ENCODE measurements at places on chromosomes 7 and 10.

DNA sequence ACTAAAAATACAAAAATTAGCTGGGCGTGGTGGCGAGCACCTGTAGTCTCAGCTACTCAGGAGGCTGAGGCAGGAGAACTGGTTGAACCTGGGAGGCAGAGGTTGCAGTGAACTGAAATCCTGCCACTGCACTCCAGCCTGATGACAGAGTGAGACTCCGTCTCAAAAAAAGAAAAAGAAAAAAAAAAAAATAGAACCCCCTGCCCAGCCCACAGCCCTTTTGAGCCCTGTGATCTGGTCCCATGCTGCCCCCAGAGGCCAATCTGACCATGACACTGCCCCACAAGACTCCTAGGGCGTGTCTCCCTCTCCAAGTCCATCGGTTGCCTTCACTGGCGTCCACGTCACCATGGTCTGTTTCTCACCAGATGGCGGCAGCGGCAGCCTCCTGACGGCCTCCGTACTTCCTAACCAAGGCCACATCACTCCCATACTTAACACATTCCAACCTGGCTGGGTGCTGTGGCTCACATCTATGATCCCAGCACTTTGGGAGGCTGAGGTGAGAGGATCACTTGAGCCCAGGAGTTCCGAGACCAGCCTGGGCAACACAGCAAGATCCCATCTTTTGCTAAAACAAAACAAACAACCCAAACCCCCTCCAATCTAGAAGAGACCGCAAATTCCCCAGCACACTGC lies 18.0 kb downstream of the STX1A start:
- no peak for DNase-seq

DNA sequence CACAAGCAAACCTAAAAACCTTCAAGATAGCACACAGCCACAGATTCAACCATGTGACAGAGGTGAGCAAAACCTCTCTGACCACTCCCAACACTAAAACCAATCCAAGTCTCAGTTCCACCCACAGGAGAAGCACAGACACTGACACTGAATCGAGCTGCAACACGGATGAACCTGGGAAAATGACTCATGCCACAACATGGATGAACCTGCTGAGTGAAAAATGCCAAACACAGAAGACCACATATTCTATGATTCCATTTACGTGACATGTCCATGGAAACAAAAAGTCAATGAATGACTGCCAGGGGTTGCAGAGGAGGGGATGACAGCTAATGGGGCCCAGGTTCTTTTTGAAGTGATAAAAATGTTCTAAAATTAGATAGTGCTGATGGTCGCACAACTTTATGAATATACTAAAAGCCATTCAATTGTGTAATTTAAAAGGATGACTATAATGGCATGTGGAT lies 22.0 kb downstream of the CYTH3 start:
- DNase-seq, result no peak

GRCh38 chr10:132176623-132177500 lies 9.9 kb upstream of the DPYSL4 start:
- no peak for DNase-seq

DNA sequence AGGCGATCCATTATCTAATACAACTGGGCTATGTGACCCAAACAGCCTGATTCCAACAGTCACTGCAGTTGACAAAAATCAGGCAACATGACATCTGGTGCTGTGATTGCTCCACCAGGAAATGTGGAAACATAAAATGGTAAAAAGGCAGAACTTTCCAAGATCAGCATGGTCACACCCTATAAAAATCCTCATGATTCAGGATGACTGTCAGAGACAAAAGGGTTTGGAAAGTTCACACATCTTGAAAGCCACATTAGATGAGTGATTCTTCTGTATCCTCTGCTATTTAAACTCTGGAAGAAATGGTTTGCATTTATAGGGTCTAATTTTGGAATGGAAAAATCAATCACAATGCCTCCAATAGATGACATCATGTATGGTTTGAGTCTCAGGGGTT lies 662.6 kb upstream of the IGFBP3 start:
- no peak for DNase-seq

DNA sequence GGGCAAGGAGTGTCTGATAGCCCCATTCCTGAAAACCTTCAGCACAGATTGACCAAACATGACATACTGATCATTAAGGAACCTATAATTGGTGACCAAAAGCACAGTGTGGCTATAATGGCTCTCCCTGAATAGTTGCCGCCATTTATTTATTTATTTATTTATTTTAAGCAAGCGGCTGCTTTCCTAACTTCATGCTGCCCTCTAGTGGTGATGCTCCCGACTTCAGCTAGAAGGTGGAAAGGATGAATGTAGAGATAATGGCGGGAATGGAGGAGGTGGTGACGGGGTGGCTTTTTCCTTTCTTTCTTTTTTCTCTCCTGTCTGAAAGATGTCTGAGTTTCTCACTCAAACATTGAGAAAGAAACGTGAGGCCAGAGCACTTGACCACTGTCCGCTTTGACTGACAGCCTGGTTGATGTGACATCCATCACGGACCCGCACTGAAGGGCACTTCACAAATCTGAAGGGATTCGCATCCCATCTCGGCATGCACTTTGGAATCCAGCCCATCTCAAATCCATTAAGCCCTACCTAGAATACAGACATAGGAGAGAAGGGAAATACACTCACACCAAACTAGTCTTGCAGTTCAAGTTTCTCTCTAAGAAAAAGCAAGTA lies 1090.1 kb downstream of the KCNMA1 start:
- DNase-seq, result no peak

DNA sequence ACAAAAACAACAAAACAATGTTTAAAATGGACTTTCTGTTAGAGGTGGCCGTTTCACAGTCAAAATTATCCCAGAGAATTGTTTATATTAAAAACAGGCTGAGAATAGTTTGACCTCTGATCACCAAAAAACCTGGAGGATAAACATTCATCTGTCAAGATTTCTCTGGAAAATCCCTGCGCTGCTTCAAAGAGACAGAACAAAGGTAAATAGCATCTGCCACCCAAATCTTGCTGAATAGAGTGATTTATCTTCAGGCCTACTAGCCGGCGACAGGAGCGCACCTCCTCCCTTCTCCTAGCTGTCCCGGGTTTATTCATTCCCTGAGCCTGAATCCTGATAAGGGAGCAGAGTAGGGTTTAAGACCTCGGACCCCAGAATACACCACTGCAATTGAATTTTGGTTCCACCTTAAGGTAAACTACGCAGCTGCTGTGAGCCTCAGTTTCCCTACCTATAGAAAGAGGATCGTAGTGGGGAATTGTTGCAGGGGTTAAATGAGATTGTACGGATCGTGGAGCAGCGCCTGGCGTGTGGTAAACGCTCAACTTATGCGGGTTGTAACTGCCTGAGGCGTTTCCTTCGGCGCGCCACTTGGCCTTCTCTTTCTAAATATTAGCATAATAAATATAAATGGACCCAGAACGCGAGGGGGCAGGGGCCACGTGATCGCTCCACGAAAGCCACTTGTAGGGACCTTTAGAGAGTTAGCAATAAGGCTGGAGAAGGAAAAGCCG lies 498 bp upstream of the ST7 start:
- no peak for DNase-seq

DNA sequence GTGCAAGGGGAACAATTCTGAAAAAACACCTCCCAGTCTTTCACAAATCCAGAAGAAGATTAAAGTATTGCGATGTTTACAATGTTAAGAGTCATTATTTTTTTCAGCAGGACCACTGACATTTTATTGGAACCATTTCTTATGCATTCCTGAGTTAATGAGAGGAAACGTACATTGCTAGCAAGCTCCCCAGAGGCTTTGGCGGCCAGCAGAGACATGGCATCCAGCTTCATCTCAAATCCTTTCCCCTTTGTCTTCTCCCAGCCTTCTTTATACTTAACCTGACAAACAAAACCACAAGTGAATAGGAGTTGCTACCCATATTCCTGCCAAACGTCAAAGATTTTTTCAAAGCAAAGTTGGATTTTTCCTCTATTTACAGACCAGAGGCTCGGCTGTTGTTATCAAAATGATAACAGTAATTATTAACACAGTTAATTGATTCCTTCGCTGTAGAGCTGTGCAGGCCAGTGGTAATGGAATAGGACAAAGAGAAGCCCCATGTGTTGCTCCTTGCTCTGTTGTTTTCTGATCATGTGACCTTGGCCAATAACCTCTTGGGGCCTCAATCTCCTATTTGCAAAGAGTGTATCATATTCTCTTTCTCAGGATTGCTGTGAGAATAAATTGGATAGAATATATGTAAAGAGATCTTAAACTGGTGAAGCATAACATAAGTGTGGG lies 32.0 kb downstream of the NRAP start:
- DNase-seq, result no peak

DNA sequence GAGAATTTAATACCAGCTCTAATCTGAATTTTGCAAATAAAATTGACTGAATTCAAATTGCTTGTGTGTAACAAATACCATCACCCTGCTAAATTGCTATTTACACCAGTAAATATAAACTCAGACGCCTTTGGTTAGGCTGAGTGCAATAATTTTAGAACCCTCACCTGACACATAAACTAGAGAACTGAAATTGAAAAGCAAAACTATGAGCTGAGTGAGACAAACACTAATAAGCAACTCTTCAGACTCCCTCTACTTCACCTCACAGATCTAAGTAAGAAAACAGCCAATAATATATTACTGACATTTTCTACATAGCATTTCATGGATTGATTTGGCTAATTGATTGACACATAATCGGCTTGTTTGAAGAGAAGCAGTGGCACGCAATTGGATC lies 621.2 kb downstream of the REEP3 start:
- no peak for DNase-seq

DNA sequence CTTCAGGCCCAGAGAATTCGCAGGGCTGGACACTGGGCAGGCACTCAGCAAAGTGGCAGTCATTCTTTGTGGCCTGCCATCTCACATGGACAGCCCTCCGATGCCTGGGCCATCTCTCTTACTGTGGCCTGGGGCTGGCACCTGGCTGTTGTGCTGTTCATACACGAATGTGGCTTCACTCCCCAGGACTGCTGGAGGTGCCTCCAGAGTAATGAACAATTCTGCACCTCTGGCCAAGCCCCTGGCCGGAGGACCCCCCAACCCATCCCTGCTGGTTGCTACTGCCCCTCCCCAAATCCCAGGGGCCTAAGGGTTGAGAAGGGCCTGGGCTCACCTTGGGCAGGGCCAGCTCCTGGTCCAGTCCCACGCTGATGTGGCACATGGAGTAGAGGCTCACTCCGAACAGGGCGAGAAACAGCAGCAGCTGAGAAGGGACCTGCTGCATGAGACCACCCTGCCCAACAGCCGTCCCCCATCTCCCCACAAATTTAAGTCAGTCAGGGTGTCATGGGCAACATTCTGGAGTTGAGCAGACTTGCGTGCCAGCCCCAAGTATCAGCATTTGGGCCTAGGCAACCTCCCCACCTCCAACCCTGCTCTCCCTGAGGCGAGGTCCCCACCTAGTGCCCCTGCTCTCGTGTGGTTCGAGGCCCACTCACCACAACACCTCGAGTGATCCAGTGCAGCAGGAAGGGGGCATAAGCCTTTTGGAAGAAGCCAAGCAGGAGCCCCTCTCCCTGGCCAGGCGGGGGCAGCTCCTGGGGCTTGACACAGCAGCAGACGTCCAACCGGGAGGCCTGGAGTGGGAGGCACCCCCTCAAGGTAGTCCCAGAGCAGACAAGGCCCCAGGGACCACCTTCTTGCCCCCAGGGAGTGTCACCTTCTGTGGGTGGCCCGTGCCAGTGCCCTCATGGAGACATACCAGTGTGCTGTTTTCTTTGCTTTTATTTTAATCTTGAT lies 9.4 kb downstream of the NPC1L1 start:
- no peak for DNase-seq

- DNase-seq, result no peak
Observed at GRCh38 chr7:126378642-126379041, 874.1 kb downstream of the GRM8 start.

GRCh38 chr10:32680803-32681557 lies 235.0 kb downstream of the CCDC7 start:
- no peak for DNase-seq

DNA sequence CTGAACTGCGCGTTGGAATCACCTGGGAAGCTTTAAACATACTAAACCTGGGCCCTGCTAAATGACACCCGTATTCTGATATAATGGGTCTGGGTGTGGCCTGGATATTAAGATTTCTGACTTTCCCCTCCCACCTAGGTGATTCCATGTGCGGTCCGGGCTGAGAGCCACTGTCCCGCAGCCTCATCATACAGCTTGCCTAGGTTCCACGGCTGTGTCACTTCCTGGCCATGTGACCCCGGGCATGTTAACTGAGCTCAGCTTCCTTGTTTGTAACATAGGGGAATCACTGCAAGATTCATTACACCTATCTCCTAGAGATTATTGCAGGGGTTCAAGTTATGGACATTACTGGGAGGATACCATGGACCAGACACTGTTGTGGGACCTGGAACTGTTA lies 472.7 kb upstream of the GALNT17 start:
- no peak for DNase-seq
